ENCODE measurements at places on chromosomes 13 and 19. TPM values are rescaled to one million over a fixed set of nuclear protein-coding genes. Genes with fewer than 3 reads are reported as not detected.
A peak's percentile ranks its signal among the peaks of the same experiment; 100 is the strongest.

GRCh38 chr13:48400850-48401291 lies 12.0 kb downstream of the LPAR6 start:
- no peak for DNase-seq

DNA sequence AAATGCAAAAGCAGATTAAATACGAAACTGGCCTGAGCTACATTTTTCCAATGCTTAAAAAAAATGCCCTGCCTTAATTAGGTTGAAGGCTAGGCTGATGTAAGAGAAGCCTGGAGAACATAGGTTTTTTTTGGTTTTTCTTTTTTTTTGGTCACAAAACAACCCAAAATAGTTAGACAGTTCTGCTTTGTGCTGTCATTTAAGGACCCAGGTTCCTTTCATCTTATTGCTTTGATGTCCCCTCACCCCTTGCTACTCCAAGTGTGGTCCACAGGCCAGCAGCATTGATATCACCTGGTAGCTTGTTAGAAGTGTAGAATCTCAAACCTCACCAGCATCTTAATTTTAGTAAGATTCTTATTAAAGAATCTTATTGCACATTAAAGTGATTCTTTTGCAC lies 14.4 kb downstream of the TDRD3 start:
- no peak for DNase-seq

- no peak for DNase-seq
Observed at GRCh38 chr13:44765001-44765471, 188.9 kb upstream of the TSC22D1 start.

DNA sequence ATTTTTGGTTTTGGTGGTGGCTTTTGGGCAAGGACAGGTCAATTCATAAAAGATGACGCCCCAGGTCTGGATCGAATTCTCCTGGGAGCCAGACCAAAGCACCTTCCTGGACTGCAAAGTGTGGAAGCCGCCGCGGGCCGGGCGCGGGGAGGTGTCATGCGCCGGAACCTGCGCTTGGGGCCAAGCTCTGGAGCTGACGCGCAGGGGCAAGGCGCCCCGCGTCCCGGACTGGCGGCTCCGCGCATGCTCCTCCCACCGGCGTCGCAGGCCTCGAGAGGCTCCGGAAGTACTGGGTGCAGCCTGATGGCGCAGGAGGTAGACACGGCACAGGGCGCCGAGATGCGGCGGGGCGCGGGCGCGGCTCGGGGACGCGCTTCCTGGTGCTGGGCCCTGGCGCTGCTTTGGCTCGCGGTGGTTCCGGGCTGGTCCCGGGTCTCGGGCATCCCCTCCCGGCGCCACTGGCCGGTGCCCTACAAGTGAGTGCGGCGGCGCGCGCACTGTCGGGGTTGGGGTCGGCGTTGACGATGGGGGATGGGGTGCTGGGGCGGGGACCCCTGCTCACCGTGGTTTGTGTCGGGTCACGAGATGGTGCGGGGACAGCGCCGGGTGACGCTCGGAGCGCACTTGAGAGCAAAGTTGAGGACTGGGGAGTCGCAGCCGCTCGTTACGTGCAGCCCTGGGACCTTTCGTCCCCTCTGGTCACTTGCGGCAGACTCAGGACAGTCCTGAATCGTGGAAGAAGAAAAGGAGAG lies at the start of gene CLN5:
TSS of gene CLN5 (plus strand) at position 286 of the 752 bp plus-strand sequence. CDS start at position 304, 18 bp downstream.
- peak; percentile 96 for DNase-seq

GRCh38 chr13:78689011-78689410 lies 30.1 kb upstream of the OBI1 start:
- no peak for DNase-seq

DNA sequence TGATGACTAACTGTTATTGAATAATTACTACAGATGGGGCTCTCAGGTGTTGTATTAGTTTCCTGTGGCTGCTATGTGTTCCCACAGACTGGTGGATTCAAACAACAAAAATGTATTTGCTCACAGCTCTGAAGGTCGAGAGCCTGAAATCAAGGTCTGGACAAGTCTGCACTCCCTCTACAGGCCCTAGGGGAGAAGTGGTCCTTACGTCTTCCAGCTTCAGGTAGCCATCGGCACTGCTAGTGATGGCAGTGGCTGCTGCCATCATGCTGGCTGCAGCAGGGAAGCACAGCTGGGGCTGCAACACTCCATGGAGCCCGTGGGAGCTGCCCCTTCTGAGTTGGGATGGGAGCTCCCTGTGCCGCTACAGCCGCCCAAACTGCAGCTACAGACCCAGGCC lies 1.9 kb downstream of the TEX26 start:
- DNase-seq, result no peak

- no peak for DNase-seq
Observed at GRCh38 chr13:50370303-50370950, 355.2 kb downstream of the KCNRG start.

DNA sequence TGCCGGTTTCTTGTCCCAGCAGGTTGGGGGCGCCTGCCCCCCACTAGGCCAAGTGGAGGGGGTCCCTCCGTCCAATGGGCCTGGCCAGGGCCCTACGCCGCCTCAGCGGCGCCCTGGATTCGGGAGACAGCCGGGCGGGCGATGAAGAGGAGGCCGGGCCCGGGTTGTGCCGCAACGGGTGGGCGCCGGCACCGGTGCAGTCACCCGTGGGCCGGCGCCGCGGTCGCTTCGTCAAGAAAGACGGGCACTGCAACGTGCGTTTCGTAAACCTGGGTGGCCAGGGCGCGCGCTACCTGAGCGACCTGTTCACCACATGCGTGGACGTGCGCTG lies 6.2 kb downstream of the KCNJ14 start:
- DNase-seq, result no peak

DNA sequence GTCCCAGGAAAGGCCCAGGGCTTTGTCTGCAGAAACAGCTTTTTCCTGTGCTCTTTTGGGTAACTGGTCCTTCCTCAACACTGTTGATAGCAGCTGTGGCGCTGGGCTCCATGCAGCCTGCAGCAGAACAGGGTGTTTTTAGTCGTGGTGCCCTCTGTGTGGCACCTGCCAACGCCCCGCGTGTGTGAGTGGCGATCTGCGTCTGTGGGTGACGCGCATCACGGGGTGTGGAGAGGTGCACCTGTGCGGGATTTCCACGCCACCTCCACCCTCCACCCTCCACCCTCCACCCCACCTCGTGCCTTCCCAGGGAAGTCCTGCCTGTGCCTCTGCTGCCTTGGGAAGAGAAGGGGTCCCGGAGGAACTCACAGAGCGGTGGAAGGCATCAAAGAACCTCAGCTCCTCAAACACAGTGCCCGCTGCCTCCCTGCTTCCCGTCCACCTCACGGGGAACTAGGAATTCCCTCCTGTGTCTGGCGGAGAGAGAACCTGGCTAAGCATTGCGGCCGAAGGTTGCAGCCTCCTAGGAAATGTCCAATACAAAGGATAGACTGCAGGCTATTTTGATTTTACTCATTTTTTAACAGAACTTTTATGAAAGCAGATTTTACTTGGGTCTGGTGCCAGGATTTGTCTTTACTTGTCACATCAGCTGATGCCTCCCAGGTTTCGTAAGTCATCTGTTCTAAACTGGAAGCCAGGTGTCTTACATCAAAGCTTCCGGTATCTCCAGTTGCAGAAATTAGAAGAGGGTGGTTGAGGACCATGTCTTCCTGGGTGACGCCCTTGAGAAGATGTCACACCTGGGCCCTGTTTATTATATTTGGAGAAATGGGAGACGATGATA lies 84.0 kb downstream of the ATP11A start:
- no peak for DNase-seq

GRCh38 chr19:29491491-29491890 lies 34.3 kb upstream of the VSTM2B start:
- DNase-seq, result no peak

DNA sequence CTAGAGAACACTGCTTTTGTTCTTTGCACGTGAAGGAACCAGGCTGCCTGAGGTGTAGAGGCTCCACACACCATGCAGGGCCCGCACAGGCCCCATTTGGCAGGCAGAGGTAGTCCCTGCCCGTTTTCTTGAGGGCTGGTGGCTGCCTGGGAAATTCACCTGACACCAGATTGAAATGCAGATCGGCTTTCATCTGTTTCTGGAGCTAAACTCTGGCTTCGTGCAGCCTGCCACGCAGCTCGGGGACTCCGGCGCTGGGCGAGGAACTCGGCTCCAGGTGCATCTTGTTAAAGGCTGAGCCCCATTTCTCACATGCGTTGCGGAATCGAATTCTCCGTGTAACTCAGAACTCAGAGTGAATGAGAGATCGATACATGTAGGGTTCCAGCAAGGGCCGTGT lies 37.7 kb downstream of the ATP11A start:
- no peak for DNase-seq

DNA sequence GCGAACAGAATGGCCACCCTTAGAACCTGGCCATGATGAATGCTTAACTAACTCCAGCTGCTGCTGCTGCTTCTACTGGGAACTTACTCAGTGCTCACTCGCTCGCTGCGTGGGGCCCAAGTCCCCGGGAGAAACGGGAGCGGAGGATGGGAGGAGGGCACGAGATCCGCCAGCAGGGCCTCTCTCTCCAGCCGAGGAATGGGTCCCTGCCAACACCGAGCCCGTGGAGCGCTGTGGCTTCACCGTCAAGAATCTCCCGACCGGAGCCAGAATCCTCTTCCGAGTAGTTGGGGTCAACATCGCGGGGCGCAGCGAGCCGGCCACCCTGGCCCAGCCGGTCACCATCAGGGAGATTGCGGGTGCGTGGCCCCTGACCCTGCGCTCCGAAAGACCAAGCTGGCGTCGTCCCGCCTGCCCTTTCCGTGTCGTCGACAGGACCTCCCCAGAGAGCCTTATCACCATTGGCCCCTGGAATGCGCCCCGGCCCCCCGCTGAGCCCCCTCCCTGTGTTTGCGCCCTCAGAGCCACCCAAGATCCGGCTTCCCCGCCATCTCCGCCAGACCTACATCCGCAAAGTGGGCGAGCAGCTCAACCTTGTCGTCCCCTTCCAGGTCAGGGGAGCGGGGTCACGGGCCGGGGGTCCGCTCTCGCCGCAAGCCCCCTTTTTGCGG lies 17.8 kb upstream of the EMC10 start:
- DNase-seq, result no peak

DNA sequence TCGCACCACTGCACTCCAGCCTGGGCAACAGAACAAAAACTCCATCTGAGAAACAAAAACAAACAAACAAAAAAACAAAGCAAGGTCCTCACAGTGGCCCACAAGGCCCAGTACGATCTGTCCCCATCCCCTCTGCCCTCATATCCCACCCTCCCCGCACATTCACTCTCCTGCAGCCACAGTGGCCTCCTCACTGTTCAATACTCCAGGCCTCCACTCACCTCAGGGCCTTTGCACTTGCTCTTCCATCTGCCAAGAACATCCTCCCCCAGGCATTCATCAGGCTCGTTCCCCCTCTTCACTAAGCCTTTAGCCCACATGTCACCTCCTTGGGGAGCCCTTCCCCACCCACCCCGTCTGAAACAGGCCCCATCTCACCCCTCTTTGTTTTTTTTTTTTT lies 4.6 kb downstream of the TMEM143 start:
- no peak for DNase-seq

GRCh38 chr13:51041710-51042109 lies 69.4 kb downstream of the C13orf42 start:
- no peak for DNase-seq

DNA sequence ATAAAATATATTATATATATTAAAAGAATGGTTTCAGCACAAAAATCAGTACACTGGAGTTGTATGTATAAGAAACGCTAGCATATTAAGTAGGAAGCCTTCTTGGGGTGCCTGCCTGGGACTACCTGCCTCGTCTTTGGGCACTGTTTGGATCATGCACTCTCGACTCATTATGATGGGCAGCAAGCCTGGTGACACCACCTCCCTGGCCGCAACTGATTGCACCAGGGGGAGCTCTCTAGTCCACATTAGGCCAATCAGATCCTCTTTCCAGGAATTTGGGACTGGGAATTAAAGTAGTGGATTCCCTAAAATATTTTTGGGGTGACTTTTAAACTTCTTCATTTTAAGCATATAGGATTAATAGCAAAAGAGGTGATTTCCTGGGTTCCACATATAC lies 56.0 kb upstream of the RGCC start:
- no peak for DNase-seq

DNA sequence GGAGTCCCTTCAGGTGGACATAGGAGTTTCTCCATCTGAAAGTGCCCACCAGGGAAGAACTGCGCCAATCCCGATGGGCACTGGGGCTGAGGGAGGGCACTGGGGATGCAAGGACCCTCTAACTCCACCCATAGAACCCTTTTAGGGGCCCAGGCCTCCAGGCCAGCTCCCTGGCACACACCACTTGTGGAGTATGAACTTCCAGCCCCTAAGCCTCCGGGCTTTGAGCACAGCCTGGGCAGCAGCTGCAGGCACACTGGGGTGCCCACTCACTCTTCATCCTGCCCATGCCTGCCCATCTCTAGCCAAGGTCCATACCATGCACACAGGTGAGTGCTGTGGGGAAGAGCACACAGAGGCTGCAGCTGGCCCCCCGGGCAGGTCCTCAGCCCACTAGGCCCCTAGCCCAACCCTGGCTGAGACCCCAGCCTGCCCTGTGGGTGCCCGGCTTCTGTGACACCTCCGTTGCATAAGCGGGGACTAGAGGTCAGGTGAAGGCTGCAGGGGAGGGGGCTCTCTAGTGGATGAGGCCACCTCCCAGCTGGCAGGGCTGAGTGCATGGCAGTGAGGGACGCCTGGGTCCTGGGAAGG lies 14.6 kb upstream of the SLC7A10 start:
- no peak for DNase-seq

DNA sequence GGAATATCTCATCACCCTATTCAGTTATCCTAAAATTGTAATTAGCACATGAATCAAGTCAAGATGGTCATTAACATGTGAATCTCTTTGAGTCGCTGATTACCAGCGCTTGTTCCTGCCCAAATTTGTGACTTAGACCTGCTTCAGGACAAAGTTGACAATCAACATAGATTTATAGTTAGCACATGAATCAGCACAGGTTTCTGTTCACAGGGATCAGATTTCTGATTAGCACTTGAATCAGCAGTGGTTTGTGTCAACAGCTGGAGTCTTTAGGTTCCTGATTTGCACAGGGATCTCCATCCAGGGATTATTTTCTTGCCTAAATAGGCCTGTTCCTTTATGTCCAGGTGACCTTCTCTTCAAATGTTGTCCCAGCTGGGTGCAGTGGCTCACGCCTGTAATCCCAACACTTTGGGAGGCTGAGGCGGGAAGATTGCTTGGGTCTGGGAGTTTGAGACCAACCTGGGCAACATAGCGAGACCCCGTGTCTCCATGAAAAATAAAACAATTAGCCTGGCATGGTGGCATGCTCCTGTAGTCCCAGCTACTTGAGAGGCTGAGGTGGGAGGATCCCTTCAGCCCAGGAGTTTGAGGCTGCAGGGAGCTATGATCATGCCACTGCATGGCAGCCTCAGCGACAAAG lies 3.8 kb upstream of the LRFN3 start:
- DNase-seq, result no peak

GRCh38 chr19:50266896-50267295 lies 62.3 kb downstream of the KCNC3 start:
- no peak for DNase-seq

Gene CD22
- 0.56 TPM for total RNA-seq

Gene SARS2
- 9.5 TPM for total RNA-seq

Gene KIR3DL1
- total RNA-seq, result not detected

Gene CGB1
- not detected for total RNA-seq

Gene RAX2
- total RNA-seq, result not detected

Measured in left cardiac atrium (tissue), 4 donors.